ENCODE measurements at places on chromosomes 4 and X.
A peak's percentile ranks its signal among the peaks of the same experiment; 100 is the strongest.

DNA sequence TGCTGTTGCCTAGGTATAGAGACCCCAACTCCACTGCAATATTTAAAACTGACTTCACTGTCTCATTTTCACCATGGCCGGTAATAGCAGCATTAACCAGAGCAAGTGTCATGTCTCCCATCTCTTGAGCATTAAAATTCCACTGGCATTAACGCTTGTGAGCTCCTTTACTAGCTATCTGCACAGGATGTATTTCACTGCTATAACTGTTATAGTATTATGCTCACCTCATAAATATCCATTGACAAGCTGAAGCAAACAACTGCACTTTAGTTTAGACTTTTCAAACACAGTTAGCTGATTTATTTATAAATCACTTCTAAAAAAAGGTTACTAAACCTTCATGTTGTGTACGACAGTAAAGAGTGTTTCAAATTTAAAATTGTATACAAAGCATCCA is 157.8 kb downstream of the ANTXR2 start:
- no peak for DNase-seq

DNA sequence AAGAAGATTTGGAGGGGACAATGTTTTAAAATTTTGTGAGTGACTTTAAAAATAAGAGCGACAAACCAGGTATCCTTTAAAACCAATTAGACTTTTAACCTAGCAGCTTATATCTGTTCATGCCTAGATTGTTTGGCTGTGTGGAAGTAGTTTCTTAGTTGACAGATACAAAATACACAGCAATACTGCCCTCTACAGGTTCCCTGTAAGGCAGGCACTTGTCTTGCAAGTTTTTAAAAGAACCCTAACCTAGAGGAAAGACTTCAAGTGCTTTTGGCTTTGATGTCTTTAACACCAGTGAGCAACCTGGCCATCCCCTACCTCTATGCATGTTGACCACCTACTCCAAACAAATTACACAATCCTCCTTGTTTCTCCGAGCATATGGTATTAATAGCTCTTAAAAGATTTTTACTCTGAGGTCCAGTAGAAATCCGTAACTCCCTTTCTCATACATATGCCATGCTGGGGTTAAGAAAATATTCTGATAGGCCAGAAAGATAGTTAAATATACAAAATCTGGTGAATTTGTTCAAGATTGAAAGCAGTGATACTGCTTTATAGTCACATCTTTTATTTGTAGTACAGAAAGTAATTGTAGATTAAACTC is 273.0 kb downstream of the ARHGAP24 start:
- peak; percentile 93 for DNase-seq

GRCh38 chr4:100312615-100313350 is 122.5 kb upstream of the DDIT4L start:
- no peak for DNase-seq

- DNase-seq: peak; percentile 66
These were observed 65.0 kb downstream of the ZFYVE28 start for GRCh38 chr4:2353222-2354107.

DNA sequence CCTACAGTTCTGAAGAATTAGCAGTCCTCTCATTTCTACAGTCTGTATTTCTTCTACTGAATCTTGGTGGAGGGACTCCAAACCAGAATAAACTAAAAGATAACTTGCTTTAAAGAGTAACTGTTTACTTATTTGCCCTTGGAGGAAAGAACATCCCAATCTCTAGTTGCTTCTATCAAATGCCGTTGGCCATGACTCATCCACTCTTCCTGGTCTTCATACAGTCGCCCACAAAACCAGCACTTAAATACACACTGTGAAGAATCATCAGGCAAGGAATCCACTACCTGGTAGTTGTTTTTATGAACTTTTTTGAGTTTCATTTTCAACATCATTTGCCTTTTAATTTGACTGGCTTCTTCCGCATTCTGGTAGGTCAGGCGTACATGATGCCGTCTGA is 14.2 kb downstream of the ZNF518B start:
- peak; percentile 36 for DNase-seq

GRCh38 chr4:74044677-74045076 is 6.2 kb upstream of the CXCL3 start:
- DNase-seq: peak; percentile 63

DNA sequence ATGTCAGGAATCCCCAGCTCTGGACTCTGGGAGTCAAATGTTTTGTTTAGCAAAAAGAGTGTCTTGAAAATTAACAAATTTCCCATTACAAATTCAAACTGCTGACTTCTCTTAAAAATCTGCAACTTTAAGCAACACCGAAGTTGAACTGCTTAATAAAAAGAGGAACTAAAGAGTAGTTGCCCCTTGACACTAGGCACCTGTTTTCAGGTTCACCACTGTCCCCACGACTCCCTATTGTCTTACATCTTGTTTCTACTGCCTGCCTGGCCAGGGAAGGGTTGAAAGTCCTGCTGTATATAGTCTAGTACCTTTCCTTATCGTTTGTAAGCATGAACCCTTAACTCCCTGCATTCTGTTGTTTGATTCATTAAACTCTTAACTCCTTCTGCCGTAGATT is 173.9 kb downstream of the SCFD2 start:
- no peak for DNase-seq

DNA sequence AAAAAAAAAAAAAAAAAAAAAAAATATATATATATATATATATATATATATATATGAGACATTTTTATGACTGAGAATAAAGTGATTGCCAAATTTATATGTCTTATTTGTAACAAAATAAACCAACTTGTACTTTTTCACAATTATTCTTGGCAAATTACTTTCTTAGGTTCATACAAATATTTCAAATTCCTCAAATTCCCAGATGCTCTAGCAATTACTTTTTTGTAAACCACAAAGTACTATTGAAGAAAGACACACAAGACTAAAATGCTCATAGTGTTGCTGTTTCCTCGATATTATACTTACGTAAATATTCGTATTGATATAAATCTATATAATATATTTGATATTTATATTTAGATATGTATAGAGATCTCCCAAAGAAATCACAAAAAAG is 390.0 kb downstream of the FAT4 start:
- DNase-seq: peak; percentile 48

DNA sequence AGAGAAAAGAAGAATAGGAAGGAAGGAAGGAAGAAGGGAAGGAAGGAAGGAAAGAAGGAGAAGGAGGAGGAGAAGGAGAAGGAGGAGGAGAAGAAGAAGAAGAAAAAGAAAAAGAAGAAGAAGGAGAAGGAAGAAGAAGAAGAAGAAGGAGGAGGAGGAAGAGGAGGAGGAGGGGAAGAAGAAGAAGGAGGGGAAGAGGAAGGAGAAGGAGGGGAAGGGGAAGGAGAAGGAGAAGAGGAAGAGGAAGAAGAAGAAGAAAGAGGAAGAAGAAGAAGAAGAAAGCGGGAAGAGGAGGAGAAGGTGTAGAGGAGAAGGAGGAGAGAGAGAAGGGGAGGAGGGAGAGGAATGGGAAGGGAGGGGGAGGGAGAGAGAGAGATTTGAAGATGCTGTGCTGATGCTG is 22.6 kb downstream of the CCKAR start:
- DNase-seq: no peak

GRCh38 chr4:66266035-66266434 is 595.7 kb upstream of the EPHA5 start:
- DNase-seq: no peak

DNA sequence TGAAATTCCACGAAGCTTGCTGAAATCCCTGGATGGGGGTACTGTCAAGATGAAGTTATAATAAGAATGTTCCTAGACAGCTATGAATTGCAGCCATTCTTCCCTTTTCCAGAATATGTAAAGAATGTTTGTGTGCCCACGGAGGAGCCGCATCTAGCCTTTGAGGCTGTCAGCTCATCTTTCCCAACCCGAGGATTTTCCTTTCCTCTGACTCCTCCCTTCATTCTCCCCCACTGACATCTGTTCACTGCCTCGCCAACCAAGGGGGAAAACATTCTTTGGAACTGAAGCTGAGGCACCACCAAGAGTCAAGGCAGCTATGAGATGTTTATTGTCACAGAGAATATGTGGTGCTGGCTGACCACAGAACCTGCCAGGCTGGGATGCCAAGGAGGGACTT is 8.8 kb downstream of the NHSL2 start:
- DNase-seq: no peak
